Activated T-cell treated with anti-CD3 and anti-CD28 coated beads, Interleukin-2, amount 50 U/mL, for 1 hour (primary cell): ENCODE measurements at places on chromosomes 6 and 20.

- DNase-seq = peak; percentile 94
Measured at GRCh38 chr20:37178839-37179682, at the start of the genes MROH8 and RPN2. Gene MROH8 (minus strand): TSS chr20:37179548. Gene RPN2 (plus strand): TSS chr20:37179330. CDS start chr20:37179357, 27 bp downstream.

DNA sequence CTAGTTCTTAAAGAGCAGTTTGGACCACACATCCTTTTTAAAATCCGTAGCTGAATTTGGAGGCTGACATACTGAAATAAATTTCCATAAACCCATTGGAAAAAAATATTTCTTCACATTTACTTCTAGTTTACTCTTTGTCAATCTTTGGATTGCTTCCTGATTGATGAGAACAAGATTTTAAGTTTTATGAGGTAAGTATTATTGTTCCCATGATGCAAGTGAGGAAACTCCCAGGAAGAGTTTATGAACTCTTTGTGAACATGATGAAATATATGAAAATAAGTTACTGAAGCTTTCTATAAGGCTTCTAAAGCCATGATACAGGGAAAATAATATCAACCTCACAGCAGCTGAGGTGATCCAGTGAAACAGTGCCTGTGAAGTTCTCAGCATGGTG lies 320.0 kb downstream of the GJA1 start:
- no peak for DNase-seq

GRCh38 chr6:90500458-90500857 lies 86.4 kb downstream of the MAP3K7 start:
- DNase-seq = no peak

DNA sequence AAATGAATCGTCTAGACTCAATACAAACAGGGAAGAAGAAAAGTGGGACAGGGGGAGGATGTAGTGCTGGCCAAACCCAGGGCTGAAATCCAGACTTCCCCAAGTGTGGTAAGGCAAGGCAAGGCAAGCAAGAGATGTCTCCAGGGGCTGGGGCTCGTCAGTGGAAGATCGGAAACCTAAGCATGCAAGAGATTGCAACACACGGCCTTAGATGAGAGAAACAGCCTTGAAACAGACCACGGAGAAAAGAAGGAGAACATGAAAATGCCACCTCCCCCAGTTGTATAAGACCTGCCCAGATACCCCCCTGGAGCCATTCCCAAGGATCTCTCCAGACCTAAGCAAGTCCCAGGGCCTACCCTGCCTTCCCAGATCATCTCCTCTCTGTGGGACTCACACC lies 20.0 kb downstream of the VEGFA start:
- no peak for DNase-seq

- DNase-seq = no peak
Measured at GRCh38 chr20:58744836-58745235, 52.2 kb downstream of the NPEPL1 start.

DNA sequence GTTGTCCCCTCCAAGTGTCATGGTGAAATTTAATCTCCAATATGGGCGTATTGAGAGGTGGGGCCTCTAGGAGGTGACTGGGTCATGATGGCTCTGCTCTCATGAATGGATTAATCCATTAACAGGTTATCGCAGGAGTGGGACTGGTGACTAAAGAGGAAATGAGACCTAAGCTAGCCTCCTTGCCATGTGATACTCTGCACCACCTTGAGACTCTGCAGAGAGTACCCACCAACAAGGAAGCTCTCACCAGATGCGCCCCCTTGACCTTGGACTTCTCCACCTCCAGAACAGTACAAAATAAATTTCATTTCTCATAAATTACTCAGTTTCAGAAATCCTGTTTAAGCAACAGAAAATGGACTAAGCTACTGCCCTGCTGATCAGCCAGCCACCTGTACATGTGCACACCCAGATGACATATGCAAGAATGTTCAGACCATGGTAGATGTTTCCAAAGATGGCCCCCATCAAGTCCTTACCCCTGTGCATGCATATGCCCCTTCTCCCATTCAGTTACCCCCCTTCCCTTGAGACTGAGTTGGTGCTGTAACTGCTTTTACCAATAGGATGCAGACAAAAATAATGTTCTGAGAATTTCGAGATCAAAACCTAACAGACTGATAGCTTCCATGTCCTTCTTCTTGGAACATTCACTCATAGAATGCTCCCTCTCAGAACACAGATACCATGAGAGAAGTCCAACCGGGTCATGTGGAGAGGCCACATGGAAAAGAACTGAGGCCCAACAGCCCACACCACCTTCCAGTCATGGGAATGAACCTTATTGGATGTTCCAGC lies 28.4 kb downstream of the MAP3K5 start:
- no peak for DNase-seq

GRCh38 chr6:20879121-20879520 lies 344.9 kb downstream of the CDKAL1 start:
- DNase-seq = no peak

- DNase-seq = no peak
Measured at GRCh38 chr20:3227506-3227905, 11.5 kb downstream of the SLC4A11 start.

GRCh38 chr20:57076152-57076652 lies 190.2 kb downstream of the BMP7 start:
- DNase-seq = no peak

- no peak for DNase-seq
Measured at GRCh38 chr6:34310817-34311216, 62.0 kb upstream of the SMIM29 start.

- no peak for DNase-seq
Measured at GRCh38 chr6:166453651-166454050, 70.9 kb upstream of the MPC1 start.

GRCh38 chr20:19265646-19266374 lies 53.4 kb downstream of the SLC24A3 start:
- DNase-seq = no peak

- DNase-seq = no peak
Measured at GRCh38 chr6:81735756-81736380, 16.6 kb downstream of the TENT5A start.

DNA sequence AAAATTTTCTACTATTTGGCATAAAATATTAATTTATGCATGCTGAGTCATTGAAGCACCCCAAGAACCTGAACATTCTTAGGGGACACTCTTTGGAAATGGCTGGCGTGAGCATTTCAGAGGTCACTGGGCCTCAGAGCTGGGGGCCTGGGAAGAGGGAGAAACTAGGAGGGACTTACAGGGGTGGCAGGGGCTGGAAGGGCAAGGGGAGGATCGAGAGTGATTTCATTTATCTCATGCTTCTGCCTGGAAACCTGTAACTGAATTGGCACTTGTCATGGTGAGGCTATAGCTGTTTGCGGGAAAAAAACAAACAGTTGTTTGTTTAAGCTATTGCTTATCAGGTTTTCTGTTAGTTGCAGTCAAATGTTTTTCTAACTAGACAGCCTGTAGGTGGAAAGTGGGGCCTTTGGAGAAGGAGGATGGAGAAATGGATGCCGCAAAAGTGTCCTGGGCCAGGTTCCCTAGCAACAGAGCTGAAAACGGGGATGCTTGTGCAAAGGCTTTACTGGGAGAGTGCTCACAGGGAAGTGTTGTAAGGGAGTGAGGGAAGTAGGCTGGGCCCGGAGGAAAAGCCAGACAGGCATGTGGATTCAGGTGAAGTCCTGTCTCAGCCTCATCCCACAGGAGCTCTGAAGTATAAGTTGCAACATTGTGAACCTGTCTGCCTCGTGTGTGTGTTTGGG lies 36.4 kb upstream of the KAT14 start:
- no peak for DNase-seq

DNA sequence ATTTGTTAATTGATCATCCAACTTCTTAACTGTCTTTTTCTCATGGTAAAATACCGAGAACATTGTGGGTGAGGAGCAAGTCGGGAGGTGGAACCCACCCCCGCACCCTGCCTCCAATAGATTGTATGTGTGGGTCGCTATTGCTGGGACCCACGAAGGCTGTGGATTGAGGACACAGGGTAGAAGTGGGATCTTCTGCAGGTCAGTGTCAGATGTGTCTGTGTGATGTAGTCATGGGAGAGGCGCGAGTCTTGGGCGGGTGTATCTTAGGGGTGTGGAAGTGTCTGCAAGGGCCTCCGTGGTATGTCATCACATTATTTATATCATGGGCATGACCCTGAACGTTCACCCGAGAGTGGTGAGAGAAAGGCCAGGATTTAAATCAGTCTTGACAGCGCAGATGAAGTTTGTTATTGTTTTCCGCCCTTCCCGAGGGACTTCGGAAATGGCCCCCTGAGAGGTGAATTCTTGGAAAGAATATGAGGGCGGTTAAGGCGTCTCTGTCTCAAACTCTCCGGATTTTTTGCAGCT lies 472 bp upstream of the PAQR8 start:
- no peak for DNase-seq

DNA sequence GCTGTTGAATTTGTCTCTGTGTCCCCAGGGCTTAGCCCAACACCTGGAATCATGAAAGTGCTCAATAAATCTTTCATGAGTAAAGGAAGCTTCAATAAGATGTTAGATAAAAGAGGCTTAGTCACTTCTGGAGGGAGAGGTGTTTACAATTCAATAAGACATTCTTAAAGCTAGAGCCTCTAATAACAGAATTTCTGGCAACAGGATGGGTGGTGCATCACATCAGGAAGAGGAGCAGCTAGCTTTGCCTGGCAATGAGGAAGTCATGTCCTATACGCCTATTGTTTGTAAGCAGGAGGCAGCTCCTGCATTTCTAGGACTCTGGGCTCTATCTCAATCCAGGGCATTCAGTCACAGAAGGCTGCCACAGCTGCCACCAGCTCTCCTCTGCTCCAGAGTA lies 638.5 kb downstream of the EPM2A start:
- no peak for DNase-seq

DNA sequence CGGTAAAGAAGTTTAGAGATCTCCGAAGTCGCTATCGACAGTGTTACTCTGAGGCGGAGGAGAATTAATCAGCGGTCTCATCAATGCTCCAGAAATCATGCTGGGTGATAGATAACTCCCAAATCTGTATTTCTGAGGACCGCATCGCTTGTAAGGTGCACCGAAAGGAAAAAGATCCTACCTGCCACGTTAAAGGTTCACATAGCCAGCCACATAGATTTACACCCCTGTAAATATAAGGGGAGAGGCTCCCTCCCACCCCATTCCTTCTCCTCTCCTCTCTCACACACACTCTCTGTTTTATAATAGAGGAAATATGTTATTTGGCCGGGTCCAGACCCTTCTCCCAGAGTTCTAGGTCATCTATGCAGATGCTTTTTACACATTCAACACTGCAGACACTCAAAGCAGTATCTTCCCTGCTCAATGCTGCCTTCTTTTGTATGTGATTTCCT lies 620 bp upstream of the DEK start:
- DNase-seq = no peak
